ENCODE measurements at places on chromosomes 5 and 9.

DNA sequence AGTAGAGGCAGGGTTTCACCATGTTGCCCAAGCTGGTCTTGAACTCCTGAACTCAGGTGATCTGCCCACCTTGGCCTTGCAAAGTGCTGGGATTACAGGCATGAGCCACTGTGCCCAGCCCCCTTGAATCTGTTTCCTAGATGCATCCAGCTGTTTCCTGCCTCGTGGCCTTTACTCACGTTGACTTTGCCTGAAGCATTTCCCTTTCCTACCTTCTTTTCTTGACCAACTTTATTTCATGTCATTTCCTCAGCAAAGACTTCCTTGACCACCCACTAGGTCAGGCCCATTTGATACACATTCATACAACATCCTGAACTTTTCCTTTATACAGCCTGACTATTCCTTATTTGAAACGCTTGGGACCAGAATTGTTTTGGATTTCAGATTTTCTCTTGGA, 51.0 kb downstream of the DOCK2 start:
- no peak for DNase-seq

- no peak for DNase-seq
Observed at GRCh38 chr5:116011046-116011445, 21.2 kb upstream of the ARL14EPL start.

DNA sequence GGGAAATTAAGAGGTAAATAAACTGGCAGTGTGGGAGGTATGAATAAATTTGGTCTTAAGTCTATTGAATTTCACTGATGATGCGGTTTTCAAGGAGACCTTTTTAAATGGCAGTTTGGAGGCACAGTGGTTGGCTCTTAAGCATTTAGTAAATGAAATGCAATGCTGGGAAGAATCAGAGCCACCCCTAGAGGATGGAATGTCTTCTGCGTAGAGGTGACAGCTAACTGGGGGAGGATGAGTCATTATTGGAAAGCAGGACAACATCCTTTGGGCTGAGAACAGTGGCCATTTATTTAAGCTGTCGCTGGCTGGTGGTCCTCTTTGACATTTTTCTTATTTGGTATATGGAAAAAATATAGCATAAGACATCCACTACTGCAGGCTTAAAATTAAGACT, 163.2 kb downstream of the SH3GL2 start:
- no peak for DNase-seq

- no peak for DNase-seq
Observed at GRCh38 chr9:105975886-105976645, 281.7 kb downstream of the TMEM38B start.

- DNase-seq: no peak
Observed at GRCh38 chr9:76620581-76620980, 143.7 kb upstream of the PCA3 start.

DNA sequence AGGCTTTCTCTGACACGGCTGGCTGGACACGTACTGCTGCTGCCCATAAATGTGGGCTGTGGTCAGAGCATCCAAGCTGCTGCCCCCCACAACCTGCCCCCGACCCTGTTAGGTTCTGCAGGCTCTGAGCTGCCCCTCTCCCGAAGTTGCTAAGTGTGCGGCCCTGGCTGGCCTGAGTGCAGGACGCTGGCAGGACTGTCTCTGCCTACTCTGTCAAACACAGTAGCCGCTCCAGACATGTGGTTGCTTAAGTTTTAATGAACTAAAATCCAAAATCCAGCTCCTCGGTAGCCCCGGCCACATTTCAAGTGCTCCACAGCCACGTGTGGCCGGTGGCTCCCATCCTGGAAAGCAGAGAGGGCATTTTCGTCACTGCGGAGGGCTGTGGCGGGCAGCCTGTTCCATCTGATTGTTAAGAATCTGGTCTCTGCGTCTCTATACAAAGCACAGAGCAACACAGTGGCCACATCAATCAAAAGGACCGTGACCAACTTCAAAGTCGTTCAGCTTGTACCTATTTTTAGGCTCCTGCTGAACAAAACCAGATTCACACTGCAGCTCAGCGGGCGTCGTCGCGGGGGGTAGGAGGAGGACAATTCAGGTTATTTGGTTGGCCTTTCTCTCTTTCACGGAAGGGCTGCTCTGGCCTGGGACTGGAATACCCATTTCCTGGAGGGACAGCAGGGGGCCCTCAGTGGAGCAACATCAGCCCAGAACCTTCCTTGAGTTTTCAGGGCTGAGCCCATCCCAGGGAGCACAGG, 68.9 kb downstream of the PTCH1 start:
- DNase-seq: no peak

DNA sequence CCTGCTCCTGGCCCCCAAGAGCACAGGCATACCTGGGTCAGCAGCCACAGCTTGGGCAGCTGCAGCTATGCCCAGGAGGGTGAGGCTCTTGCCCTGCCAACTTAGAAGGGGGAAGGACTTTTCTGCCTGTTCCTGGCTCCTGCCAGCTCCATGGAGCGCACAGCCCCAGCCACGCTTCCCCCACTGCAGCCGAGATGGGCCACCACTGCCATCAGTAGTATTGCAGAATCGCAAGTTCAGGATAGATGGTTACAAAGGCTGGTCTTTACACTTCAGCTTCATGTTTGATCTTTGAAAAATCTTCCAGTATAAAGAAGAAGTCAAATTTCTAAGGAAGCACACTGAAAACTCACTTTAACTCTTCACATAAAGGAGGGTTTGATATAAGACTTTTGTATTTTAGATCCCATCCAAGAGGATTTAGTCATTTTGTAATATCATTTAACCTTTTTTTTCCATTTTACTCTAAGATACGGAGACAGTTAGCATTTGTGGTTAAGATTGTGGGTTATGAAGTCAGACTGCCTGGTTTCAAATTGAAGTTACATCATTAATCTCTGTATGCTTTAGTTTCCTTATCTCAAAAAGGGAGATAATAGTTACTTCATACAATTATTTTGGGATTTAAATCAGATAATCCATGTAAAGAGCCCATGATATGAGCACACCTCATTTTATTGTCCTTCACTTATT, 81.8 kb downstream of the NLN start:
- no peak for DNase-seq

DNA sequence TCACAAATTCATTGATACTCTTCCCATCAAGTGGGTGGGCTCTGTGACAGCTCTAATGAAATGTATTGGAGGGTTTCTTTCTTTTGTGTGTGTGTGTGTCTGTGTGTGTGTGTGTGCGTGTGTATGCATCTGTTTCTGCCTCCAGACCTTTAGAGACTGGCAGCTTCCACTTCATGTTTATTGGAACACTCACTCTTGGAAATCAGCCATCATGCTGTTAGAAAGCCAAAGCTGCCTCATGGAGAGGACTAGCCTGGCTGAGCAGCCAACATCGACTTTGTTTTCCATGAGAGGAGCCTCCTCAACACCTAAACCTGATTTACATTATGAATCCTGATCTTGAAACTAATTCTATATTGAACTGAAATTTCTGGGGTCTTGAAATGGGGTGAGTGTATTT, 128.5 kb upstream of the FAM174A start:
- no peak for DNase-seq

GRCh38 chr9:74361508-74361907, 135.6 kb upstream of the RORB start:
- DNase-seq: no peak

DNA sequence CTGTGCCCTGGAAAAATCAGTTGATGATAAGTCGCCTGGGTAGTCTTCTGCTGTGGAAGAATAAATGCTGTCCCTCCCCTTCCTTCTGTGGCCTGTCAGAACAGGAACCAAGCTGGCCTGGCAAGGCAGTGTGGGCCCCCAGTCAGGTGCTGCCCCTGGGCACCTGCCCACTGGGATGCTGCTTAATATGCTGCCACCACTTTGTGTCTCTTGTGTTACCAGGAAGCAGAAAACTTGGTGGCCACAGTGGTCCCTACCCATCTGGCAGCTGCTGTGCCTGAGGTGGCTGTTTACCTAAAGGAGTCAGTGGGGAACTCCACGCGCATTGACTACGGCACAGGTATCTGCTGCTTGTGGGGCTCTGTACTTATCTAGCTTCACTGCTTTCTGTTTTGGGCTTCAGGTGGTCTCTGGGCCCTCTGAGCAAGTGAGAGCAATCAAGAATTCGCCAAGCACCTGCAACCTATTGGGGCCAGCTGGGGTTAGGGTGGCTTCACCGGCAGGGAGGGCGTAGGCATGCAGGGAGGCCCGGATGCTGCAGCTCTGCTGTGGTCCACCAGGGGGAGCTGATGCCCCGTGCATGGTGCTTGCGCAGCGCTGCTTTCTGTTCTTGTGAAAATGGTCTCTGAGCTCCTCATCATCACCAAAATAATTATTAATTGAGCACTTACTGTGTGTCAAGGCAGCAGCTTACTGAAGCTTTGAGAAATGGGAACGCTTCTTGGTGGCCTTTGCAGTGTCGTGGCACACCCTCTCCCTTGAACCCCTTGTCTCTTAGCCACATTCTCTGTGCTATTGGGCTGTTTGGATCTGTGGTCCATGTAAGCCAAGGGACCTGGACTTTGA, 20.3 kb downstream of the PTPA start:
- no peak for DNase-seq

DNA sequence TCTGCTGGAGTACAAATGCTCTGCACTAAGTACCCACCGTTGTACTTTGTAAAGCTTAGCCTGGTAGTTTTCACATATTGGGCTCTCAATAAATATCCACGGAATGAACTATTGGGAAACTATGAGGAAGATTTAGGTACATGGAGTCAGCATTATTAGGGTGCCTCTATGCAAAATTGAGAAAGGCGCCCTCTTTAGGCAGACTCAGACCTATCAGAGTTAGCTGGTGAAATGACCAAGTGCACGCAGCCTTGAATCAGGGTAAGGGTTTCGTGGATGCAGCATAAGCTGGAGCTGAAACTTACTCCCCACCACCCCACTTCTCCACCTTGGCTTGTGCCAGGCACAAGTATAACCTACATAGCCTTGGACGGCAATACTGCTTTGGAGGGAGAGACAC, 1178.8 kb upstream of the DMAC1 start:
- DNase-seq: no peak

DNA sequence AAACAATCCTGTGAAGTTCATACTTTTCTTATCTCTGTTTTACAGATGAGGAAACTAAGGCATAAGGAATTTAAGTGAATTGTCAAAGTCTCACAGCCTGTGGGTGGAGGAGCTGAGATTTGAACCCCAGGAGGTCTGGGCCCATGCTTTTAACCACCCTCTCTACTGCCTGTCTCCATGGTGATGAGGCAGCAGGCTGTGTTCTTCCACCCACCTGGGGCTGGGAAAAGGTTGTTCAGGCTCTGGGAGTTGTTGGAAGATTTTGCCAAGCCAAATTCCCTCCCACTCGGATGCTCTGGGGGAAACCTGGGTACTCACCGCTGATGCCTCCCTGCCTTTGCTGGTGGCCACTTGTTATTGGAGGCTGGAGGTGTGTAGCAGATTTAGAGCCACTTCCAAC, 18.3 kb upstream of the SYNPO start:
- no peak for DNase-seq

- DNase-seq: no peak
Observed at GRCh38 chr5:5494489-5495402, 72.3 kb downstream of the ICE1 start.

GRCh38 chr5:126138281-126138931, 284.8 kb upstream of the GRAMD2B start:
- no peak for DNase-seq

DNA sequence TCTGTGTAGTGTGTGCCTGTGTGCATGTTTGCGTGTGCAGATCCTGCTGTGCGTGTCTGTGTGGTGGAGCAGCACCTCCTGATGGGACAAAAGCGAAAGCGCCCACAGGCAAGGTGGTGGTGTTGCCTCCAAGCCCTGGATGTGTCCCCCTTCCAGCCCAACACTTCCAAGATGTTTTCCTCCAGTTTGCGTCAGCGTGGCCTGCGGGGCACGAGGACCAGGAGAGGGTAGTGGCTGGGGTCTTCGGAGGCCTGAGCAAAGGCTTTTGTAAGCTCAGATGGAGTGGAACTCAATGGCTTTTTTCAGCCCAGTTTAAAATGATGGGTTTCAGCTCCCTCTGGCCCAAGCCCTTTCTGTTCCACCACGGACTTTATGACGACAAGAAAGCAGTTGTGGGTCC, 209.5 kb downstream of the IRX2 start:
- no peak for DNase-seq

All from SK-N-MC (cell line).